GM23248 (cell line): ENCODE measurements at places on chromosomes 6 and 20. TPM values are rescaled to one million over a fixed set of nuclear protein-coding genes. Genes with fewer than 3 reads are reported as not detected.
A peak's percentile ranks its signal among the peaks of the same experiment; 100 is the strongest.

- no peak for DNase-seq
These were observed 122.4 kb downstream of the PTPRK start for GRCh38 chr6:128397996-128398395.

DNA sequence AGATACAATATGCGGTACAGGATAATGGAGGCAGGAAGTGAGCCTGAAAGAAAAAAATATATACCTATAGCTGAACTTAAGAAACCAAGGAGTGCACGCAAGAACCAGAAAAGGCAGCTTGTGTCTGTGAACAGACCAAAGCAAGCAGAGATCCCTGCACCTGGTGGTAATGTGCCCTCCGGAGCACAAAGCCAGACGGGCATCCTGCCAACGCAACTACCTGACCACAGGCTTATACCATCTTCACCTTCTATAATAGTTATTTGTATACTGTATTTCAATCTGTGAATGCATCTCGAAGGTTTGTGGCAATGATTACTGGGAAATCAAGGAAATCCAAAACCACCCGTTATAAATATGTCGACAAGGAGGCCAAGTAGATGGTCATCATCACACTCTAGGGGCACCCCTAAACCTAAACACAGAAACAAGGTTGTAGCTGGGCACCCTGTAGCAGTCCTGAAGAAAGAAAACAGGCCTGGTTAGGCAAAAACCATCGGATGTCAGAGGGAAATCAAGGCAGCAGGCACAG lies 801 bp downstream of the FBXL4 start:
- DNase-seq: peak; percentile 46

The ARHGAP40 gene
- not detected in 2 replicates for total RNA-seq

GRCh38 chr6:101605874-101606273 lies 212.4 kb downstream of the GRIK2 start:
- no peak for DNase-seq

The BPIFB2 gene
- total RNA-seq: not detected in 2 replicates

The WFDC10B gene
- not detected in 2 replicates for total RNA-seq

DNA sequence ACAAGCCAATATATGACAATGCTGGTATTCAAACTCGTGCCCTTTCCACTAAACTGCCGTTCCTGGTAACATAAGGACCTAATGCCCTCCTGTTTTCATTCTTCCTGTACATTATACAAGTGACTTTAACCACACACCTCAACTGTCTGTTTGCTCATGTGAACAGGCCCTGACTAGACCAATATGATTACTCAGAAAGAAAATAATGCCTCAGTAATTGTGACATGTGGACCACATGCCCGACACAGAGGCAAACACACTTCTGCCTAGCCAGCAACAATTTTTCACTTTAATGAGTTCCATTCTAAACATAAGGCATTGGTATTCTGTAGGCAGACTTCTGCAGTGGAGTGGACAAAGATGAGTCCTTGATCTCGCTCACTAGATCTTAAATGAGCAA lies 30.0 kb downstream of the SLC22A16 start:
- DNase-seq: no peak

The PNPLA1 gene
- total RNA-seq: not detected in 2 replicates

DNA sequence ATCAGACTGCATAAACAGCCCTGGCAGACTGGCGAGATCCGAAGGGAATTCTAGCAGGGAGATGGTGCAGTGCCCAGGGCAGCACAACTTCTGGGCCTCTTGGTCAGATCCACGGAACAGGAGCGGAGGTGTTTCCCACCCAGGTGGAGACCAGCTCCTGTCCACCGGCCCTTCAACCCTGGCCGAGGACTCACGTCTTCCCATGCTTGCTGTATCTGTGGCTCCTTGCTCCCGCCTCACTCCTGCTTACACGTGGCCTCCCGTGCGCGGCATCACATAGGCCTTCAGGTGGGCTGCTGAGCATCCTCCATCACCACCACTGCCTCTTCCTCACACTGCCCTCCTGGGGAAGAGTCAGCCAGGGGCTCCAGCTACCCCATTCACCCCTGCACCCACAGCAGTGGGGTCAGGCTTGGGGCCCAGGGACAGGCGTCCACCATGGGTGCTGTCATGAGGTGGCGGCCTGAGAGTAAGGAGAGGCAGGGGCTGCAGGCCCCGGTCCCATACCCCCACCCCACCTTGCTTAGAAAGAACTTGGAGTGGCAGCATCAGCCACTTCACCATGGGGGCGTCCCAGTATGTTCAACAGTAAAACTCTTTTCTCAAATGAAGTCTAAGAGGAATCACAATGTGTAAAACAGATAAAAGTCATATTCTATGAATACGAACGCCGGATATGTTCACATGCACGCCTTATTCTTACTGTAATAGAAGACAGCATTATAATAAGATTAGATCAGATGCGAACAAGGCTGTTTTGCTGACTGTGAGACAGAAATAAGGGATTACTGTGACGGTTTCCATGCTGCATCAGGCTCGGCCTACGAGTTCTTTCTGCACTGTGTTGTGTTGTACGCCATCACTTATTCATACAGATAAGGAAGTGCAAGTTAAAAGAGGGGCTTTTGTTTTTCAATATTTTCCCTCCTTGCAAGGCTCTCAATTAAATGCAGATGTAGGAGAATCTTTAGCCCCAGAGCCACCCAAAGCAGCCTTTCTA lies 165.4 kb downstream of the GRM4 start:
- no peak for DNase-seq

GRCh38 chr20:1946762-1947534 lies 46.9 kb downstream of the PDYN start:
- no peak for DNase-seq

DNA sequence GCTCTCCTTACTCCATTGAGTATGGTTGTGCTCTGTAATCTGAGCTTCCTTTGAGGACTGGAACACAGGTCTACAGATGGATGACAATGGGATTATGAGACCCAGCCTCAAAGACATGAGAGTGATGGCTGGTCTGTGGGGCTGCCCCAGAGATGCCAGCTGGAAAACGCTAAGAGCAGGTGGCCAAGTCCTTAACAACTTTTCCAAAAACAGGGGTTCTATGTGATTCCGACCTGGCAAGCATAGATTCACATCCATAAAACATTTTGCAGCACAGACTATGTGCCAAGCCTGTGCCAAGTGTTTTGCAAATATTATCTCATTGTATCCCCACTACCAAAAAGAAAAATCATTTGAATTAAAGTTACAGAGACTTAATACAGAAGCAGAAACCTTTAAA lies 270.4 kb downstream of the PTPRT start:
- no peak for DNase-seq

- peak; percentile 78 for DNase-seq
These were observed 1.4 kb upstream of the EPM2A start for GRCh38 chr6:145736661-145737144.

The NR2E1 gene
- total RNA-seq: not detected in 2 replicates

- DNase-seq: no peak
These were observed 1.7 kb upstream of the POU5F1 start for GRCh38 chr6:31171931-31172905.

The PRDM1 gene
- total RNA-seq: 2.7 and 3.8 TPM in 2 replicates

GRCh38 chr20:43539975-43540672 lies 18.7 kb upstream of the SGK2 start:
- no peak for DNase-seq

DNA sequence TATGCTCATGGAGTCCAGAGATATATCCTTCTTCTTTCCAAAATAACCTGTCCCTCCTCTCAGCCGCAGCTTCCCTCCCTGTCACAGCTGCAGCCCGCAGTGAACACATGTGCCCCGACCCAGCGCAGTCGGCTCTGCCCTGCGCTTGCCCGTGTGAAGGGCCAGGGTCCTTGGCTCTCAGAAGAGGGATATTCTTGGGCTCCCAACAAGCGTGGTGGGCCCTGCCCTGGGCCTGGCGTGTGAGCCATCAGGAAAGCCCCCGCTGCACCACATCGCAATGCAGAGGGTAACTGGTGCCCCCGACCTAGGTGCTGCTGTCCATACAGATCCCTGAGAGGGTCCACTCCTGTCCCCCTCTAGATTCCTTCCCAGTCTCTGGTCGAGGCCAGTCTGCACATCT lies 65.2 kb downstream of the SSR1 start:
- DNase-seq: no peak

The HBS1L gene
- total RNA-seq: 83.1 and 124 TPM in 2 replicates

The TMEM30A gene
- total RNA-seq: 150 and 152 TPM in 2 replicates

DNA sequence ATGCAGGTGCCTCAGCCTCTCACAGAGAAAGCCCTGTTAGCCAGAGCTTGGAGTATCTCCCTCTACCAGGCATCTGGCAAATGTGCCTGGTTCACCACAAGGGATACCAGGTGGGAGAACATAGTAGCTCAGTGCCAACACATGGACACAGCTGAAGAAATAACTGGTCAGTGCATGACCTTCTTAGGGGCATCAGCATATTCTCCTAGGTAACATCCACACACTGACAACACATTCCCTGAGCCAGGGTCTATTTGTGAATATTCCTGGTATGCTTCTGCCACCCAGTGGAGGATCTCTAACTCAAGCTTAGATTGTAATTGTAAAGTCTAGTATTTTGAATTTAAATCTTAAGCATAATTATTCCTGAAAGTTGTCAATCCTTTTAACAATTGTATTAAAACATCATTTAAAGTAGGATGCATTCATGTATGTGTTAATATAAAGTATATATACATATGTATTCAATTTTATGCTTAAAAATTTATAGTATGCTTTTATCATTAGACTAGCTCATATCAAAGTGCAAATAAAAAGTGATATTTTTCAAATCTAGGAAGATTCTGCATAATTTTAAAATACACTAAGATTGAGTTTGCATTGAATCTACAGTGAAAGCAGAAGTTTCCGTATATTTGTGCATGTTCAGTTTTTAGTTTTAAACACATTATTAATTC lies 45.3 kb upstream of the COL21A1 start:
- DNase-seq: peak; percentile 77

DNA sequence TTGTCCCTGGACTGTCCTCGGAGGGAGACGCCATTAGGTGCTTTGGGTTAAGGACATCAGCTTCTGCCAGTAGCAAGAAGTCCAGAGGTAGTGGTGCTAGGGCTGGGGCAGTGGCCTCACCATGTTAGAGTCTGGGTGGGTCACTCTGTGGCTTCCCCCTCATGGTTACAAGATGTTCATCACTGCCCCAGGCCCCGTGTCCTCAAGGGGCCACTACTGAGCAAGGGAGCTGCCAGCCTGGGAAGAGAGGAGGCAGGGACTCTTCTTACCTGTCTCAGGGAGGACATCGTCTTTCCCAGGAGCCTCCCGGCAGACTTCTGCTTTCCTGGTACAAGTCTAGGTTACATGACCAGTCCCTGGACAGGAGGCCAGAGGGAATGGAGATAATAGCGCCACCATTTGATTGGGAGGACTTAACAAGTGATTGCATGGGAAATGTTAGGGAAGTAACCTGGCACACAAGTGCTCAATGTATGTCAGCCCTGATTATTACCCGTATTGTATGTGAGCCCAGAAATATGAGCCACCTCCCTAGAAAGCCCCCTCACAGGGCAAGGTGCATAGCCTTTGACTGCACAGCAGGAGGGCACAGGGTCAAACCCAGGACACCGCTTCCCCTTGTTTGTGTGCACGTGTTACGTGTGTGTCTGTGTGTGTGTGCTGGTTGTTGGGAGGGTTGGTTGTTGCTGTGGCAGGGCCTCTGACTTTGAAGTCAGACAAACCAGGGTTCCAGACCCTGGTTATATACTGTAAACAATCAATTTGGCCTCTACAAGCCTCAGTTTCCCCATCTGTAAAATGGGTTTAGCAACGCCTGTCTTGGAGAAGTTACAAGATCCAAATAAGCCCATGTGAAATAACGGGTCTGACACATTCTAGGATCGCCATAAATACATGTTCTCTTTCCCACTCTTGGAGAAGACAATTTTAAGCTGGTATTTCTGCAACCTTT lies 30.0 kb downstream of the SIRPA start:
- no peak for DNase-seq

The ASXL1 gene
- 38.8 and 39.9 TPM in 2 replicates for total RNA-seq

DNA sequence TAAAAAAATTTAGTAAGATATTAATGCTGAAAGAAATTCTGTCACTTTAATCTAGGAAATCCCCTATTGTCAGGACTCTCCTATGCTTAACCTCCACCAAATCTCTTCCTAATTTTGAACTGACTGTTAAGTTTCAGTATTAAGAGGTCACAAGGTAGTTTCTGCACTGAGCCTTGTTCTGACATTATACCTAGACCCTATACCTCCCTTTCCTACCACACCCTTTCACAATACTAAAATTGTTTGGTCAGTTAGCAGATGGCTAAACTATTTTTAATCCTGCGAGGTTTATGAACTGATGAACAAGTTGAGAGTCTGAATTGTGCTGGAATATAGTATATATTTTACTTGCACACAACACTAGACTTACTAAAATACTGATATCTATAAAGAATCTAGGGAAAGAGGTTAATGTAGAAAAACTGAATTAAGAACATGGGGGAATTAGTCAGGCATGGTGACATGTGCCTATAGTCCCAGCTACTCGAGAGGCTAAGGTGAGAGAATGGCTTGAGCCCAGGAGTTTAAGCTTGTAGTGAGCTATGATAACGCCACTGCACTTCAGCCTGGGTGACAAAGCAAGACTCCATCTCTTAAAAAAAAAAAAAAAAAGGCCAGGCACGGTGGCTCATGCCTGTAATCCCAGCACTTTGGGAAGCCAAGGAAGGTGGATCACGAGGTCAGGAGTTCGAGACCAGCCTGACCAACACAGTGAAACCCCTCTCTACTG lies 51.5 kb downstream of the HBS1L start:
- DNase-seq: no peak

GRCh38 chr6:63997221-63997620 lies 361.6 kb downstream of the PHF3 start:
- no peak for DNase-seq

The LTB gene
- not detected in 2 replicates for total RNA-seq

The GHRH gene
- not detected in 2 replicates for total RNA-seq

DNA sequence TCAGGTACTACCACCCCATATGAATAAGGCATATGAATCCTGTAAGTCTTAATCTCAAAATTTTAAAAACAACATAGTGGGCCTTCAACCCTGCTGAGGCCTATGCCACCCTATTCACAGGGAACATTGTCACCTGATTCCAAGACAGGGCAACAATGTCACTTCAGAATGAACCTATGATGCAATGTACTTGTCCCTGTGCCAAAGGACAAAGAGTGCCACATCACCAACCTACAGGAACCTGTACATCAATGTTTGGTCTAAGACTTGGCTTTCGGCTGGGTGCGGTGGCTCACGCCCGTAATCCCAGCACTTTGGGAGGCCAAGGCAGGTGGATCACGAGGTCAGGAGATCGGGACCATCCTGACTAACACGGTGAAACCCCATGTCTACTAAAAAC lies 318.5 kb upstream of the JARID2 start:
- DNase-seq: no peak

GRCh38 chr20:17568045-17568788 lies 1.7 kb upstream of the DSTN start:
- no peak for DNase-seq

The ACTL10 gene
- 3.2 and 3.4 TPM in 2 replicates for total RNA-seq

The PPIL4 gene
- 32.2 and 43.5 TPM in 2 replicates for total RNA-seq

DNA sequence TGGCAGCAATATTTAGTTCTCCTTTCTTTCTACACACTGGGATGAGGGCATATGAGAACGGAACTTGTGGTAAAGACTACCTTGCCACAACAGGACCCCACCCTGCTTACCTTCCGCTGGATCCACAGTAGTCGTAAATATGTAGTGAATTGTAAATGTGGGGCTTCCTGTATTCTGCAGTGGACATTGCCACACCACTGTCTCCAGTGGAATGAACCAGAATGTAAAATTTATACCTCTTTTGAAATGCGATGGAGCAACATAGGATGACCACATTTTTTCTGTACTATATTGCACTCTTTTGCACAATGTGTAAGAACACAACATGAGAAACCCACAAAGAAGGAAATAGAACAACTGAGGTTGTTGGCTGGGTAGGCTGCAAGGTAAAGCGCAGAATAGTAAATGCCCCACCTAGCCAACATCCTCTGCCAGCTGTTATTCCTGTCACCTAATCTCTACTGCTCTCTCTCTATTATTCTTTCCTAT lies 16.1 kb upstream of the RIPOR2 start:
- DNase-seq: no peak
